ENCODE measurements at places on chromosomes 3 and 15.

- DNase-seq = no peak
Observed at GRCh38 chr15:60656041-60656440, 177.1 kb upstream of the ICE2 start.

GRCh38 chr3:16936233-16936632, 51.5 kb downstream of the PLCL2 start:
- no peak for DNase-seq

GRCh38 chr15:59247364-59247763, 40.7 kb downstream of the LDHAL6B start:
- DNase-seq = peak; percentile 26

GRCh38 chr3:108437439-108437838, 73.0 kb downstream of the MYH15 start:
- no peak for DNase-seq

GRCh38 chr3:153093629-153094028, 68.4 kb upstream of the RAP2B start:
- no peak for DNase-seq

- DNase-seq = no peak
Observed at GRCh38 chr15:74823324-74823723, 3.1 kb upstream of the CPLX3 start.

DNA sequence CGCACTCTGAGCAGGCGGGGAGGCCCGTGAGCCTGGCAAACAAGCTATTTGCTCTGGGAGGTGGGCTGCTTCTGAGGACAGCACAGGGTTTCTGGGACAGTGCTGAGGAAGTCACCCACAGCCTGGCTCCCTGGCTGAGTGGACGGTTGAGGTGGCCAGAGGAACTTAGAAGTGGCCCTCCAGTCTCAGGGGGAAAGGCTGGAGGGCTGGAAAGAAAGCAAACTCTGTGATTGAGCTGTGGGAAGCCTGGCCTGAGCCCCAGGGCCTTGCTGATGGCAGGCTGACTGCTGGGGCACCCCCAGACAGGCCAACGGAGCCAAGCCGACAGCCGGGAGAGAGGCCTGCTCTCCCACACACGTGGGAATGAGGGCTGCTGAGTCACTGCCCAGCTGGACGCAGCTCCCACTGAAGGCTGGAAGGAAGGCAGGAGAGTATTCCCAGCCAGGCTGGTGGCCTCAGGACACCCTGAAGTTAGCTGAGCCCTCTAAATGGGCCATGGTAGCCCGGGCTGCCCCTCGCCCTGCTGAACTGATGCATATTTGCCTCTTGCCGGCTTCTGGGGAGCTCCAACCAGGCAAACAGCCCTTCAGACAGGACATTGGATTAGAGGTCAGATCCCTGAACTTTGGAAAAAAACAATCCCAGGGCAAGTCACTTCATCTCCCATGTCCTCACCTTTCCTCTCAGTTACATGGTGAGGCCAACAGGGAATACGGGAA, 98.0 kb upstream of the TLE3 start:
- peak; percentile 71 for DNase-seq

- no peak for DNase-seq
Observed at GRCh38 chr3:57967590-57967989, 40.6 kb upstream of the FLNB start.

DNA sequence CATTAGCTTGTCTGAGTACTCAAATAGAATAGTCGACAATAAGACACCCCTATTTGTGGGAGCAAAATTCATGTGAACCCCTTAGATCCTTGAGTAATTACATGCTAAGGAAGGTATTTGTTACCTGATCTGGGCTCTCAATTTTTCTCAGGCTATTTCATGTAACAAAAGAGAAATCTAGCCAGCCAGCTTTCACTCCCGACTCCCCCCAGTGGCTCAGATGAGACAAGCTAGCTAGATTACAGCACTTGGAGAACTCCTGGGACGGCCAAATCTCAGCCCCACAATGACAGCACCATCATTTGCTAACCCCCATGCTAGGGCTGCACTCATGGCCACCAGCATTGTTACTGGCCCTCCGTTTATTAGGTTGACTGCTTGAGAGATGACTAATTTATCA, 41.3 kb downstream of the GLDN start:
- no peak for DNase-seq

DNA sequence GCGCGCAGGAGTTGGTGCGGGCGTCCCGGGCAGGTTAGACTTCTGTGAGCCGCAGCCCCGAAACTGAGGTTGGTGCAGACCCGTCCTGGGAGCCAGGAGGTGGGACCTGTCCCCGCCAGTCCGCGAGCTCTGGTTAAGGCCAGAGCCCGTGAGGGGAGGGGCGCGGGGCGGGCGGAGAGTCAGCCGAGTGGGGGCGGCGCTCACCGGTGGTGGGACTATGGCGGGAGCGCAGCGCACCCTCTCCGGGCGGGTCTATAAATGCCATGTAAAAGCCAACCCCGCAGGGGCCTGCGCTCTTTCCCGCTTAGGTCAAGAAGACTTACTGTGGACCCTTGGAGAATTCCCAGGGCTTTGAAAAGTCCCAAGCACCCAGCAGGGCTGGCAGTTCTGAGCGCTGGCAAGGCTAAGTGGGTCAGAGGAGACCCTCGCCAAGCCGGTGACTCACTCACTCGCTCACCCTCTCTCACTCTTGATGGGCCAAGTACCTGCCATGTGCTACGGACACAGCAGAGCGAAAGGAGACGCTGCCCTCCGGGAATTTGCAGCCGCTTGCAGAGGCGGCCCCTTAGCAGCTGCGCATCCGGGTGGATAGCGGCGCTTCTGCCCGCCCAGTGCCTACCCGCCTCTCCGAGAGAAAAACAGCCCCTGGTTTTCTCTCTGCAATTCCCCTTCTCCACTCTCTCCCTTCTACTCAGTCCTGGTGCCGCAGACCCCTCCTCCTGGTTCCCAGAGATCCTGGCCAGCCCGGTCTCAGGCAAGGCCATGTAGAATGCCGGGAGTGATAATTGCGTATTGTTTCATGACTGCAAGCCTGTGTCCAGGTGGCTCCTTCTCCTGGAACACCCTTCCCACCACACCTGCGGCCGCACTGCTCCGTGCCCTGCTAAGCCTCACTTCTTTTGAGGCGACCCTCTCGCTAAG, at the start of gene ALDH1L1:
Gene ALDH1L1 (minus strand): TSS at position 110 of the 921 bp plus-strand sequence. CDS start 19,607 bp downstream, outside the sequence.
- DNase-seq = no peak

- DNase-seq = no peak
Observed at GRCh38 chr15:76994001-76994400, 925 bp upstream of the PSTPIP1 start.

- no peak for DNase-seq
Observed at GRCh38 chr3:25783661-25784512, 644 bp upstream of the NGLY1 start.

DNA sequence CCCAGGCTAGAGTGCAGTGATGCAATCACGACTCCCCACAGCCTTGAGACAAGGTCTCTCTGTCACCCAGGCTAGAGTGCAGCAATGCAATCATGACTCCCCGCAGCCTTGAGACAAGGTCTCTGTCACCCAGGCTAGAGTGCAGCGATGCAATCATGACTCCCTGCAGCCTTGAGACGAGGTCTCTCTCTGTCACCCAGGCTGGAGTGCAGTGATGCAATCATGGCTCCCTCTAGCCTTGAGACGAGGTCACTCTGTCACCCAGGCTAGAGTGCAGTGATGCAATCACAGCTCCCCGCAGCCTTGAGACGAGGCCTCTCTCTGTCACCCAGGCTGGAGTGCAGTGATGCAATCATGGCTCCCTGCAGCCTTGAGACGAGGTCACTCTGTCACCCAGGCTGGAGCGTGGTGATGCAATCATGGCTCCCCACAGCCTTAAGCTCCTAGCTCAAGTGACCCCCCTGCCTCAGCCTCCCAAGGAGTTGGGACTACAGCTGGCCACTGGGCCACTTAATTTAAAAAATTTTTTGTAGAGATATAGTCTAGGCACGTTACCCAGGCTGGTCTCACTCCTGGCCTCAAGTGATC, 26.1 kb downstream of the TFRC start:
- DNase-seq = no peak

- DNase-seq = no peak
Observed at GRCh38 chr15:100337096-100338044, 4.4 kb downstream of the ADAMTS17 start.

GRCh38 chr3:72259755-72260587, 475.0 kb upstream of the PROK2 start:
- DNase-seq = no peak

GRCh38 chr3:87742250-87742649, 316.6 kb downstream of the CGGBP1 start:
- DNase-seq = no peak

All from non-pigmented ciliary epithelial cell (primary cell).